ENCODE measurements at places on chromosomes 5 and 9.

- DNase-seq: peak; percentile 26
Observed at GRCh38 chr5:53095931-53096525, 13.5 kb downstream of the MOCS2 start.

DNA sequence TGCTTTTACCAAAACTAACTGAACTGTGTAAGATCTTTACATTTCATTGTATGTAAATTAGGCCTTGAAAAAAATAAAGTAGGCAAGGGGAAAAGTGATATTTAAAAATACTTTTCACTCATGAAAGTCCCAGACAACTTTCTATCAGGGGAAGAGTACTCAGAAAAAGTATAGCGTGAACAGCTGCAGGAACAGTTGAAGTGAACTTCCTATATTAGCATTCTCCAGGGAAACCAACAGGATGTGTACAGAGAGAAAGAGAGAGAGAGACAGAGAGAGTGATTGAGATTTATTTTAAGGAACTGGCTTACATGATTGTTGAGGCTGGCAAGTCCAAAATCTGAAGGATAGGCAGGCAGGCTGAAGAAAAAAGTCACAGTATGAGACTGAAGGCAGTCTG is 42.0 kb downstream of the ERMP1 start:
- no peak for DNase-seq

DNA sequence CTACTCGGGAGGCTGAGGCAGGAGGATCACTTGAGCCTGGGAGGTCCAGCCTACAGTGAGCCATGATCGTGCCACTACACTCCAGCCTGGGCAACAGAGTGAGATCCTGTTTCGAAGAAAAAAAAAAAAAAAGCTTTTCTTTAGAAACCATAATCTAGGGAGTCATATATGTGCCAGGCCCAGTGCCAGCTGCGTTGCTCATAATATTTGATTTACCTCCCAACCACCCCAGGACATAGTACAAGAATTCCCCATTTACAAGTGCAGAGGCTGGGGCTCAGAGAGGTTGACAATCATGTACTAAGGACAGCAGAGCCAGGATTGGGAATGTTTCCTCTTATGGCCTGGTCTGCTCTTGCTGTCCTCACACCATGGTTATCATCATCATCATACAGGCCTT is 25.1 kb upstream of the TRIM14 start:
- DNase-seq: no peak

DNA sequence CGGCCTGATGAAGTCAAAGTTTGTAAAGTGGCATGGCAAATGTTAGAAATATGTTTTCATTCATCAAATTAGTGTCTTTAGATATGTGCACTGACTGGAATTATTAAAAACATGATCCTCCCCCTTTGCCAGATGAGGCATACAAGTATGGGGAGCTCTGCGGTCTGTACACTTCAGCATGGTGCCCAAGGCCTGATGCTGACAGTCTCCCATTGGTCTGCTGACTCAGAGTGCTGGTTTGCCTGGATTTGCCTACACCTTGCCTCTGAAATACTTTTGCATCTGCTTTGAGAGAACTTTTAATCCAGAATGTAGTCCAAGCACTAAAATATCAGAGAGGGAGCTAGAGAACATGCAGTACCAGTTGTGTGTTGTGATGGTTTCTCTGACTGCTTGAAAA is 354.3 kb upstream of the ACTBL2 start:
- DNase-seq: no peak

DNA sequence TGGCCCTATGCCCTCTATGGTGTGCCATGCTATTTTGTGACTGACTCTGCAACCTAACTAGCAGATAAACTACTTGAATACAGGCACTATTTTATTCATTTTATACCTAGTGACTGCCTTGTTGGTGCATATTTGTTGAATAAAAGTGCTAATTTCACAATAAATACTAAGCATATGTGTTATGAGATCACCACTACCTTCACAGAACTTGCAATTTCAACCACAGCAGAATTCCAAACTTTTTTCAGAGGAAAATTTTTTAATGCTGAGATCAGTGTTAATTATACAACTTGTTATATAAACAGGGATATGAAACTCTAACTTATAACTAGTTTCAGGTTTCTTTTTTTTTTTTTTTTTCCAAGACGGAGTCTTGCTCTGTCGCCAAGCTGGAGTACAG is 94.8 kb downstream of the NR3C1 start:
- DNase-seq: no peak

Measured in stimulated activated CD8-positive, alpha-beta memory T cell treated with anti-CD3 and anti-CD28 coated beads, Interleukin-7, amount 100 ng/mL, for 4 hours (primary cell).